Mammary microvascular endothelial cell (primary cell): ENCODE measurements at places on chromosomes 6 and 20. TPM values are rescaled to one million over a fixed set of nuclear protein-coding genes. Genes with fewer than 3 reads are reported as not detected.

The ZNF343 gene
- total RNA-seq = 5.7 and 6.1 TPM in 2 replicates

The AGER gene
- 0.59 and 1.3 TPM in 2 replicates for total RNA-seq

The GTF2H4 gene
- total RNA-seq = 13.0 and 16.6 TPM in 2 replicates

The CTAGE9 gene
- not detected in 2 replicates for total RNA-seq

The COL12A1 gene
- total RNA-seq = 51.1 and 56.9 TPM in 2 replicates

The MPIG6B gene
- not detected in 2 replicates for total RNA-seq

The BHLHE23 gene
- total RNA-seq = not detected in 2 replicates

The PRND gene
- not detected in 2 replicates for total RNA-seq

The DPPA5 gene
- not detected in 2 replicates for total RNA-seq
